ENCODE measurements at places on chromosomes 3 and 15. TPM values are rescaled to one million over a fixed set of nuclear protein-coding genes. Genes with fewer than 3 reads are reported as not detected.

The CFAP44 gene
- total RNA-seq, result 6.7 TPM

The KNL1 gene
- total RNA-seq, result 1.6 TPM

The FANCD2OS gene
- not detected for total RNA-seq

The CFAP100 gene
- total RNA-seq, result not detected

The CKMT1B gene
- total RNA-seq, result not detected

The SNX22 gene
- total RNA-seq, result 0.39 TPM

The ACAN gene
- 31.7 TPM for total RNA-seq

The CCR2 gene
- 2.8 TPM for total RNA-seq

The DUOX2 gene
- 0.65 TPM for total RNA-seq

The IL17RD gene
- total RNA-seq, result 17.0 TPM

The CAMKV gene
- total RNA-seq, result not detected

The SPINT1 gene
- 2.4 TPM for total RNA-seq

The TRH gene
- total RNA-seq, result not detected

The ACVR2B gene
- total RNA-seq, result 8.2 TPM

The RHOV gene
- 0.19 TPM for total RNA-seq

The MUSTN1 gene
- 86.6 TPM for total RNA-seq

The PODXL2 gene
- 2.2 TPM for total RNA-seq

The GRK7 gene
- not detected for total RNA-seq

The ADGRG7 gene
- not detected for total RNA-seq

The OR5H14 gene
- not detected for total RNA-seq

The LNP1 gene
- 5.1 TPM for total RNA-seq

The FGF7 gene
- 120 TPM for total RNA-seq

The C15orf61 gene
- 3.0 TPM for total RNA-seq

The MESP2 gene
- not detected for total RNA-seq

The COL6A5 gene
- total RNA-seq, result not detected

The CLDN18 gene
- total RNA-seq, result not detected

The ZBED2 gene
- not detected for total RNA-seq

The GASK1A gene
- total RNA-seq, result 12.2 TPM

The RASL12 gene
- total RNA-seq, result 86.9 TPM

Measured in aorta (tissue), 5 donors.